ENCODE measurements at places on chromosomes 11 and 22.

DNA sequence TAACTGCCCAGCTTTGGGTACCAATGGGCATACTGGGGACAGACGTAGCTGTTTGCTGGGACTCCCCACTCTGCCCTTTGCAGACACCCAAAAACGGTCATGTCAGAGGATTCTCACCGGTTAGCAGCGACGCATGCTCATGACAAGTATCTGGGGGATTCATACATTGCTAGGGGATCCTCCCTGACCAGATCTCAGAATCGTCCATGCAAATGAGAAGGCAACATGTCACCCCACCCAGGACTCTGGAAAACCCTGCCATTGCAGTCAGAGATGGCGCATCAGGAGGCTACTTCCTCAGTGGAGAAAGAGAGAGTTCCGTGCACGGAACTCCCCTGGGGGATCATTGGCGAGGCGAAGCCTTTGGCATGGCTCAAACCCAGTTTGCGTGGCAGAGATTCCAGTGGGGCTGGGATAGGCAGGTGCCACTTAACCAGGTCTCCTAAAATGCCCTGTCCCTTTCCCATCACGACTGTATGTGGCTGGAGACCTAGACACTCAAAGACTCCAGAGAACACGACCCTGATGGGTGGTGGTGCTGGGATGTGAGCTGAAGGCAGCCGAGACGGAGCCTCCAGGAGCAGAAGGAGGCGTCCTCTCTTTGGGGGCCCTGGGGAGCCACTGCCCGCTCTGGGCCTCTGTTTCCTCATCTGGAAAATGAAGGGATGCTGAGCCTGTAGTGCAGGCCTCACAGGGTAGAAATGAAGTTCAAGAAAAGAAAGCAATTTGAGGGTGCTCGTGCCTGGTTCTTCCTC lies 4.9 kb downstream of the RGL4 start:
- no peak for DNase-seq

- peak; percentile 83 for DNase-seq
Observed at GRCh38 chr11:34266090-34266912, 91.5 kb downstream of the ABTB2 start.

- peak; percentile 39 for DNase-seq
Observed at GRCh38 chr22:26828311-26828710, 170.9 kb downstream of the MIAT start.

GRCh38 chr11:2186669-2187279 lies 15.2 kb upstream of the TH start:
- no peak for DNase-seq

- no peak for DNase-seq
Observed at GRCh38 chr11:118401880-118402590, 629 bp downstream of the ATP5MG start.

- no peak for DNase-seq
Observed at GRCh38 chr11:34254011-34254410, 103.8 kb downstream of the ABTB2 start.

GRCh38 chr22:19815093-19815822 lies 39.4 kb downstream of the GNB1L start:
- no peak for DNase-seq

DNA sequence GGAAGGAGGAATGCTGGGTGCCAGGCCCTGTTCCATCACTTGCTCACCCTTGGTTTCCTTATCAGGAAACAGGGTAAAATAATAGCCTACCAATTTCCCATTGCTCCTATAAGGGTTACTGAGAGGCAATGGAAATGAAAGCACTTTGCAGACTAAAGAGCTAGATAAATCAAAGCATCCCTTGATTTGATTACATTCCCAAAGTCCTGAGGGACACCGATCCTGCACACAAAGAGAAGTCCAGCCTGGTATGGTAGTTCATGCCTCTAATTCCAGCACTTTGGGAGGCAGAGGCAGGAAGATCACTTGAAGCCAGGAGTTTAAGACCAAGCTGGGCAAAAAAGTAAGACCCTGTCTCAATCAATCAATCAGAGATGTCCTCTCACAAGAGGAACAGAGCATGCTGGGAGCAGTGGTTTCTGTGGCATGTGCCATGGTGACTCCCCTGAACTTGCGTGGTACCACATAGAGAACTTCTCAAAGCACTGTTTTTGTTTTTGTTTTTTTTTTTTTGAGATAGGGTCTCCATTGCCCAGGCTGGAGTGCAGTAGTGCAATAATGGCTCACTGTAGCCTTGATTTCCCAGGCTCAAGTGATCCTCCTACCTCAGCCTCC lies 10.7 kb downstream of the TBC1D10A start:
- DNase-seq = no peak

GRCh38 chr11:108895579-108896480 lies 231.0 kb downstream of the DDX10 start:
- no peak for DNase-seq

GRCh38 chr11:85602526-85603213 lies 24.5 kb downstream of the DLG2 start:
- DNase-seq = no peak

DNA sequence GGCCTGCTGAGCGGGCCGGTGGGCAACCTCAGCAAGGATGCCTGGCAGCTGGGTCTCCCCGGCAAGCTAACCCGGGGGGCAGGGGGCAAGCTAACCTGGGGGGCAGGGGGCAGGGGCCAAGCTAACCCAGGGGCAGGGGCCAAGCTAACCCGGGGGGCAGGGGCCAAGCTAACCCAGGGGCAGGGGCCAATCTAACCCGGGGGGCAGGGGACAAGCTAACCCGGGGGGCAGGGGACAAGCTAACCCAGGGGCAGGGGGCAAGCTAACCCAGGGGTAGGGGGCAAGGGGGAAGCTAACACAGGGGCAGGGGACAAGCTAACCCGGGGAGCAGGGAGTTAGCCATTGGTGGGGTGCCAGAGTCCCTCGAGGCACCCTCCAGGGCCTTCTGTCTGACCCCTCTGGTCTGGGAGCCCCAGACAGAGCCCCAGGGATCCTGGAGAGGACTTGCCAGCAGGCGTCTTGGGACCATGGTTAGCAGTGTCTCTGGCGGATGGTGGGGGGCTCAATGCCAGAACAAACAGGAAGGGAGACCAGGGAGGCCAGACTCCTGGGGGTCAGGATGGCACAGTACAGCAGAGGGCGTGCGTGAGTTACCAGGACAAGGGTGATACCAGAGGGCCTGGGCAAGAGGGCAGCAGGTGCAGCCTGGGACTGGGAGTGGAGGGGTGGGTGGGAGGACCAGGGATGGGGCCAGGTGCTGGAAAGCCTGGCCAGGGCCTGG lies 16.1 kb downstream of the IGF2 start:
- DNase-seq = no peak

- DNase-seq = no peak
Observed at GRCh38 chr11:7490535-7490934, 5.2 kb downstream of the OLFML1 start.
